ENCODE measurements at places on chromosomes 1 and 21. TPM values are rescaled to one million over a fixed set of nuclear protein-coding genes. Genes with fewer than 3 reads are reported as not detected.

Gene EXTL2
- 7.4 TPM for total RNA-seq

Gene ACTL8
- not detected for total RNA-seq

DNA sequence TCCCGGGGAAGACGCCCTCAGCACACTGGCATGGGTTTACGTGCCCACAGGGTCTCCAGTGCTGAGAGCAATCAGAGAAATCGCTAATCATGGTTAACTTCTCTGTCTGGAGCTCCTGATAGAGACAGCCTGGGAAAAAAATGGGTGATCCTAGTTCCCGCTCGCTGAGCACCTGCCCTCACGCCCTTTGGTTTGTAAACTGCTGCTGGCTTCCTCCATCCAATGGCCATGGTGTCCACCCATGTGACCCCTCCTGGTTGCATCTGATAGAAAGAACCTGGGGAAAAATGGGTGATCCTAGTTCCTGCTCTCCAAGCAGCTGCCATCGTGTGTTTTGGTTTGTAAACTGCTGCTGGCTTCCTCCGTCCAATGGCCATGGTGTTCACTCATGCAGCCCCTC lies 402.2 kb downstream of the PRDM2 start:
- no peak for DNase-seq

- DNase-seq, result no peak
These were observed 37.3 kb downstream of the F13B start for GRCh38 chr1:197029749-197030148.

DNA sequence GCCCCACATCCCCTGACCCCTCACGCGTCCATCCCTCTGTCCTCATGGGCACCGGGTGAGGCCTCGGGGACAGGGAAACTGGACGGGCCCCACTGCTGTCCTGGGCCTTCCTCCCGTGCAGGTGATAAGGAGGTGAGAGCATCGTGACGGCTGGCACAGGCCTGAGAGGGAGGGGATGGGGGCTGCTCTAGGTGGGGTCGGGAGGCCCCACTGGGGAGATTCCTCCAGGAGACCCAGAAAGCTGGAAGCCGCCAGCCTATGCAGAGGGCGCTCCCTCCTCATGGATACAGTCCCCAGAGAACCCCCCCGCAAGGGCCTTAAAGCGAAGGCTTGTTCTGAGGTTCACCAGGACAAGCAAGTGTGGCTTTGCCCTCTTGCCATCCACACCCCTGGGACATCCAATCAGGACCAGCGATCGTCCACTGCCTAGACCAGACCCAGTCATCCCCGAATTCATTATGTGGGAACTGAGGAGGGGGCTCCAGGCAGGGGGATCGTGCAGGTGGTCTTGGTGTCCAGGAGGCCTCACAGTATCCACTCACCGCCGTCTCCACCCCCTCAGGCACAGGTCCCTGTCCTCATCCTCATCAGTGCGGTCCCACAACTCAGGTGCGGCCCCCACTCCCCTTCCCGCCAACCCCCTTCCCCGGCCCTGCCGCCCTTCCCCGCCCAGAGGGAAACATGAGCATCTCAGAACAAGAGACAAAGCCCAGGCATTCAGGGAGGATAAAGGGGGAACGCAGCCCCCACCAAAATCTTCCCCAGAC lies 45.3 kb upstream of the COL18A1 start:
- no peak for DNase-seq

GRCh38 chr1:99677416-99677815 lies 31.5 kb downstream of the PALMD start:
- no peak for DNase-seq

- DNase-seq, result no peak
These were observed at the start of gene OR14C36 for GRCh38 chr1:248348475-248348874. Gene OR14C36, plus strand, starts transcription at chr1:248348775. Its CDS starts 0 bp downstream, at chr1:248348775.

GRCh38 chr1:201088901-201089525 lies 23.2 kb downstream of the CACNA1S start:
- no peak for DNase-seq

All from left lobe of liver (tissue), 2 donors.